ENCODE measurements at places on chromosomes 4 and X.

- DNase-seq = no peak
These were observed 111.0 kb downstream of the CHRDL1 start for GRCh38 chrX:110684653-110685052.

DNA sequence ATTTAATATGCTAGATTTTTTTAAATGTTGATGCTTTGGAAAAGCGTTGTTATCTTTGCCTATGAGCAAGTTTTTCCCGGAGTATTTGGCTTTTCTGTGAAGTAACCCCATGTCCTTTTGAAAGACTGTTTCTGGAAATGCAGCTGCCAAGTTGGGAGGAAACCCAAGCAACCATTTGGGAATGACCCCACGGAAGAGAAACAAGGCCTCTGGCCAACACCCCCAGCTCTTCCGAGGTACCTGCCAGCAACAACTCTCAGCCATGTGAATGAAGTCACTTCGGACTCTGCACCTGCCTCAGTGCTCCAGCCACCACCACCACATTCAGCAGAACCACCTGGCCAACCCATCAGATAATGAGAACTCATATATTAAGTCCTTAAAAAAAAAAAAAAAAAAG lies 36.2 kb upstream of the DHRSX start:
- DNase-seq = no peak

DNA sequence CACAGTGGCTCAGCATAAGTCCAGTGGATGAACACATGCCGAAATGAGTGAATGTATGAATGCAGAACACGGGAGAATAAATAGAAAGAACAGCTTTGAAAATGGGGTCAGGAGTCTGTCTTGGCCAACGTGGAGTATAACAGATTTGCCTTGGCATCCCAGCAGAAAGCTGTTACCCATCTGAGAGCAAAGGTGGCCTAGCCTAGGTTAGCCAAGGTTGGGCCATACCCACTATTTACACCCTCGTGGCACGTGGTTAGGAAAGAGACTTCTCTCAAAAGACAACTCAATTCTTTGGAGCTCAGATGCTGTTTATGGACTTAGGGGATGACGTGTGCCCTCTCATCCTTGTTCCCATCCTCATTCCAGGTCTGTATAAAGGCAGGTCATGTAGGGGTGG lies 127.3 kb downstream of the NSUN7 start:
- DNase-seq = no peak

- DNase-seq = no peak
These were observed 142.7 kb downstream of the TENM3 start for GRCh38 chr4:182385897-182386296.

DNA sequence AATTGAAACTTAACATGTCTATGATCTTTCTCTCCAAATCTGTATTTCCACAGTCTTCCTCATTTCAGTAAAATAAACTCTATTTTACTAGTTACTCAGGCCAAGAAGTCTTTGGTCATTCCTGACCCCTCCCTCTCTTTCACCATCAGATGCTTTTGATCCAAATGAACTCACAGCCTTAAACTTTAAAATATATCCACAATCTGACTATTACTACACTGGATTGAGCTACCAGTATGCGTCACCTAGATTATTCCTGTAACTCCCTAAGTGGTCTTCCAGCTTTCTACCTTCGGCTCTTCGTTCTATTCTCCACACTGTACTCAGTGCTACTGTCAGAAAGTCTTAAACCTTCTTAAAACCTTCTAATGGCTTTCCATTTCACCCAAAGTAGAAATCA lies 195.1 kb downstream of the FBXW7 start:
- no peak for DNase-seq
